ENCODE measurements at places on chromosomes 6 and 20.

DNA sequence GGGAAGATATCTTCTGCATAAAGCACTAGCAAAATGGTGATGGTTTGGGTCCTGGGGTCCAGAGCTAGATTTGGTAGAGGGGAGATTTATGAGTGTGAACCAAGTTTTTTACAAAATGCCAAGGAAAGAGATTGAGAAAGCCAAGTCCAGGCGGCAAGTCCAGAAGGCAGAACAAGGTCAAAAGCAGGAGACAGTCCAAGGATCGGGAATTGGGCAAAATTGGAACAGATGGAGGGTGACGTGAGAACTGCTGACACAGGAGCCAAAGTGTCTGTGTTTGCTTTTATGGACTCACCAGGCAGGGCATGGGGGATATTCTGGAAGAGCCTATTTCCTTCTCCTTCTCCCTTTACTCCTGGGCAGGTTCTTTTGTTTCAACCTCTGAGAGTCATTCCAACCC is 4.1 kb downstream of the NHLRC1 start:
- DNase-seq, result no peak

DNA sequence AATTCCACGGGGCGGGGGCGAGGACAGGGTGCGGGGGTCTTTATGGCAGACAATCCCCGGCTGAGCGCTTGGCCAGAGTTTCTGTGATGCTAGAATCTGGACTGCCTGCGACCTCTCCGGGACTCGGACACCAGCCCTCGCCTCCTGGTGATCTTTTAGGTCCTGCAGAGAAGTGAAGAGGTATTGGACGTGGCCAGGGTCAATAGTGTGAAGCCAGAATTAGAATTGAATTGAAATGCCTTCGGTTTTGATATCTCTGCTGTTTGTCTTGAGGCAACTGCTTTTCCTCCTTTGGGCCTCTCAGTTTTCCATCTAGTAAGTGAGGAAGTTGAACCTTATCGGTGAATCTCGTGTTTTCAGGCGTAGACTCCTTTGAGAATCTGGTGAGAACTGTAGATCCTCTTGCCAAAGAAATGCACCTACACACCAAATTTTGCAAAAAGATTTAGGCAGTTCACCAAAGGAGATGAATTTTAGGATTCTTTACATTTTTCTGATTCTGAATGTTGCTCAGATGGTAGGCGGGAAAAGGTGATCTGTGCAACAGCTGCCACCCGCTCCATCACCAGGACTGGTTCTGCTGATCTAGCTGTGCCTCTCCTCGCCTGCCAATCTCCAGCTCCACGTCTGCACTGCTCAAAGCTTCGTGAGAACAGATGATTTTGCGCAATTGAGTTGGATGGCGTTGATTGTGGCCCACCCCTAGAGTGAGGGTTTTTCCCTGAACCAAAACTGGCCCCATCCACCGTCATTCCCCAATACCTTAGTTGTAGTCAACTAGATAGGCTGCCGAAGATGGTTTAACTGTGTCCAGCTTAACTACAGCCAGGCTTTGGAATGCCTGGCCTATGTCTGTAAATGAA is 837 bp upstream of the OSER1 start:
- DNase-seq, result no peak

- DNase-seq, result no peak
These were observed 4.8 kb downstream of the TBPL1 start for GRCh38 chr6:133957780-133958242.

- no peak for DNase-seq
These were observed 118.1 kb downstream of the PREX1 start for GRCh38 chr20:48709744-48710143.

- no peak for DNase-seq
These were observed 84.2 kb downstream of the THEMIS start for GRCh38 chr6:127816643-127817042.

GRCh38 chr6:73586416-73586974 is 65.7 kb upstream of the EEF1A1 start:
- no peak for DNase-seq

GRCh38 chr20:50281831-50282591 is 91.4 kb downstream of the CEBPB start:
- no peak for DNase-seq

GRCh38 chr6:75234126-75234865 is 9.3 kb downstream of the COX7A2 start:
- no peak for DNase-seq

GRCh38 chr20:34773726-34774125 is 51.7 kb downstream of the NCOA6 start:
- DNase-seq, result no peak

DNA sequence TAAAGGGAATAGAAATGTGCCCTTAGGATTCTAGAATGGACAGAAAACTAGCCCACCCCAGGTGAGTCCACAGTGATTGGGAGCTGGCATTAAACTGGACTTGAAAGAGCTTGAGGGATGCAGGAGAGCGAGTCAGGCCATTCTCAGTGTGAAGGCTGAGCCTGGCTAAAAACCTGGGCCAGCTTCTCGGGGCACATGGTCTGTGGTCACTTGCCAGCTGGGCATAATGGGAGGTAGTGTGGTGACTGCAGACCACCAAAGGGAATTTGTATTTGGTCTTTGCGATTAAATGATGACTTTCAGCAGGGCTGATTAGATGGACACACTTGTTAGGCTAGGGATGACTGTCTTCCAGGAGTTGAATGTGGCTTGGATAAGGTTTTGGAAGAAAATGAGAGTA is 71.3 kb downstream of the TULP4 start:
- DNase-seq, result no peak

DNA sequence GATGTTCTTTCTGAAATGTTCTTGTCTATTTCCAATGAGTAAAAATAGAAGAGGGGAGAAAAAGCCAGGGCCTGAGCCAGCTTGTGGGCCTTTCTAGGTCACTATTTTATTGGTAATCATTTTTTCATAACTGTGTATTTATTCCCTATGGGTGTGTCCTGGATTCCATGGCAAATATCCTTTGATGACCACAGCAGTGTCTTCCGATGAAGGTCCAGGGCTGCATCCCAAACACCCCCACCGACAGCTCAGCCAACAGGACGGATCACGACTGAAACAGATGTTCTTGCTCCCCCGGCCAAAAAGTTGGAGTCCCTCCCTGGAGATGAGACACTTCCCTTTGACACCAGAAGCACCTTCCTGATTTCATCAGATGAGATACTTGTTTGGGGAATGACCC is 105.4 kb upstream of the PLEKHG1 start:
- no peak for DNase-seq

- DNase-seq, result no peak
These were observed 661 bp upstream of the HEBP2 start for GRCh38 chr6:138403324-138403800.

DNA sequence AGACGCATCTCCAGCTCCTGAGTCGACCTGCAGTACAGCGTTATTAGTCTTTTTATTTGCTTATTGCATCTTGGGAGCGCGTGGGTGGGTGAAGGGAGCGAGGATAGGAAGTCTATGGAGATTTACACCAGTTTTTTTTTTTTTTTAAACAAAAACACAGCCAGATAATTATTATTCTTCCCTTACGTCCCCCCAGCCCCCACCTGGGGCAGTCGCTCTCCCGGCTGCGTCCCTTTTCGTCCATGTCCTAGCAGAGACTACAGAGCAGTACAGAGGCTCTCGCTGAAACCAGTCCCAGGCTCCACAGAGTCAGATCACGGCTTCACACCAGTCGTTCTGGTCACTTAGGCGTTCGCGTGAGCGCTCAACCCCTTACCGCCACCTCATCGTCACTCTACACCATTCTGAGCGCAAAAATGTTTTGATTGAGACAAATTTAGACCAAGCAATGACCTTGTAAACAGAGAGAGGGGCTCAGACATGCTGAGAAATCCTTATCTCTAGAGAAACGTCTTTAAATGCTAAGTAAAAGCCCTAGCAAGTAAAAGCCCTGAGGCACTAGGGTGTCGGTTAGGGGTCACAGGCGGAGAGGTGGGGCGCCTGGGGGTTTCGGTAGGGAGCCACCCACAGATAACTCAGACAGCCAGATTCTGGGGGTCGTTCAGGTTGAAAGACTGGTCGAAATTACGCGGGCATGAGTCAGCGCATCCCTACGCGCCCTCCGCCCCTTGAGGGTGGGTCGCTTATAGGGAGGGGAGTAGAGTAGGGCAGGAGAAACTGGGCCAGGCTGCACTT is 975 bp upstream of the PPT2 start:
- no peak for DNase-seq

GRCh38 chr6:65771946-65772345 is 64.9 kb upstream of the EYS start:
- no peak for DNase-seq

DNA sequence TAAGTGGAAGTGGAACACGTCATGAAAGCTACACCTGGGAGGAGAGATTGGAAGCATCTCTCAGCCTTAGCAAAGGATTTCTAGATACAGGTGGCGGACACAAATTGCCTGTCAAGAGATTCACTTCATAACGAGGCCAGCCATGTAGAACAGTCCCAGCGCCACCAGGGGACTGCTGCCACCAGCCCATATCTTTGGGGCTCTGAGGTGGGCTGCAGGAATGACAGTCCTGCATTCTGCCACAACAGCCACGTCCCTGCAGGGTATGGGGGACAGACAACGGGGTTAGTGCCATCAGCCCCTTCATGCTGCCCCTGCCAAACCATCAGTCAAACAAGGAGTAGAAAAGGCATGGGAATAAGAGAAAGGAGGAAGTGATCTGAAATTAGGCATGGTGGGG is 81.2 kb upstream of the SASH1 start:
- no peak for DNase-seq

DNA sequence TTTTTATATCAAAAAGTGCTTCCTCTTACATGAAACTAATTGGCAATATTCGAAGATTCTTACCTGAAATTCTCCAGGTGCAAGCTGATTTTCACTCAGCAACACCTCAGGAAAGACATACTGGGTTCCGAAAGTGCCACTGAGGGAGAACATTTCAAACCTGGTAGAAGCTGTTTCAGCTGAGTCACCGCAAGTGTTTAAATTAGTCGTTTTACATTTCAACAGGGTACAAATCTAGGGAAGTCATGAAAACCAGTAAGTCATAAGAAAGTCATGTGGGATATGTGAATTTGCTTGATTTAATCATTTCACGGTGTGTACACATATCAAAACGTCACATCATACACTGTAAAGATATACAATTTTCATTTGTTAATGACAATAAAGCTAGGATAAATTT is 25.3 kb upstream of the TAAR1 start:
- no peak for DNase-seq

GRCh38 chr6:49097116-49097515 is 365.9 kb downstream of the MMUT start:
- DNase-seq, result no peak

GRCh38 chr20:44447827-44448419 is 27.8 kb upstream of the TTPAL start:
- DNase-seq, result no peak

DNA sequence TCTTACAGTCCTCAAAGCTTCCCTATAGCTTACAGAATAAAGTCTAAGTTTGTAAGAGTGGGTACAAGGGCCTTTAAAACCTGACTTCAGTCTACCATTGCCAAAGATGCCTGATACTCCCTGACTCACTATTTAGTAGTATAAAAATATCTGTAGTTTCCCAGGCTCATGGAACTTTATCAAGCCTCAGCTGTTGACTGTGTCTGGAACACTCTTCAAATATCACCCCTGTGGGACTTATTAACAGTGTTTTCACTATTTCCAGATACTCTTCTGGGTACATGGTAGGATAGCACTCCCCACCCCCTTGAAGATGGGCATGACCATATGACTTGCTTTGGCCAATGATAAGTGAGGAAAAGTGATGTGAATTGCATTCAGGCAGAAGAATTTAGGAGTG is 105.3 kb upstream of the TENT5A start:
- no peak for DNase-seq

- DNase-seq, result no peak
These were observed 9.6 kb downstream of the JARID2 start for GRCh38 chr6:15255481-15255880.

- DNase-seq, result no peak
These were observed 707.8 kb upstream of the SLC35B3 start for GRCh38 chr6:9143140-9143539.

- no peak for DNase-seq
These were observed 8.2 kb upstream of the FILIP1 start for GRCh38 chr6:75501756-75502155.

DNA sequence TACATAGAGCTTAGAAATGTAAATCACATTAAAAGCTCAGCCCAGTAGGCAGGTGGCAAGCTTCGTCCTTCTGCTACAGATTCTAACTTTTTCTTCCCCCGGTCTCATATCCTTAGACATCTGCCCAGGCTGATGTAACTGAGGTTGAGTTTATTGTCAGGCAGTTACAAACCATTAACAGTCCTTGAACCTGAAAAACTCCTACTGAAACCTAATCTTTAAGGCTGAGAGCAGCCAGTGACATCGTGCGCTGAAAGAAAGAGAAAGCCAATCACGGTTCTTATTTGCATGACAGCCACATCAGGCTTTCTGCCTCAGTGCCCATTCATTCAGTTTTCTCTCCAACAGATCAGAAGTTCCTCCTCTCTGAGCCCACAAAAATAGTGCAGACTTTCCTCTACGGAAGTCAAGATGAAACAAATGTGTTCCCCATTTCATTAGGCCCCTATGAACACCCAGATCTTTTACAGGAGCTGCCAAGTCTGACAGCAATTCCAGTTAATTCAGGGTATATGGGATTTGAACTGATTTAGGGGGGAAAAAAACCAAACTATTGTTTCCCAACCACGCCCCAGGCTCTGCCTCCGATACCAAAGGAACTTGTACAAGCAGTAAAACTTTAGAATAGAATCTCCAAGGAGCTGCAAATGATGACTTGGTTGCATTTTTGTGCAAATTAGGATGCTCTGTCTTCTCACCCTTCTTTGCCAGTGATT is at the start of gene NHSL1:
TSS of gene NHSL1 (minus strand) at position 192 of the 716 bp plus-strand sequence. CDS start 204 bp downstream, outside the sequence.
- no peak for DNase-seq

DNA sequence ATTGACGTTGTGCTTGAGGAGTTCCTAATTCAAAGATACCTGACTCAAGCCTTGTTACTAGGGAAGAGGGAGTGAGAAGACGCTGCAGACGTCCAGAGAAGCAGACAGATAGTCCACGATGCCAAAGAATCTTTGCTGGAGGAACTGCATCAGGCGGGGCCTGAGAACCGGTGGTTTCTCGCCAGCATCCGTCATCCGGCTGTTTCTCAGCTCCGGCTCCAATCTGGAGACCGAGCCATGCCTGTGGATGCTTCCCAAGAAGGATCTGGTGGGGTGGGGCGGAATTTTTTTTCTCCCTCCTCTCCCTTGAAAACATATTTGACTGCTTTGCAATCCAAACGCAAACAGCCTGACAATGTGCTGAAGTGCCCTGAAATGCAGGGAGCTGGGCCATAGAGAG is 125.8 kb upstream of the SRSF6 start:
- DNase-seq, result no peak

GRCh38 chr20:41185013-41185757 is 47.8 kb downstream of the PLCG1 start:
- DNase-seq, result no peak

DNA sequence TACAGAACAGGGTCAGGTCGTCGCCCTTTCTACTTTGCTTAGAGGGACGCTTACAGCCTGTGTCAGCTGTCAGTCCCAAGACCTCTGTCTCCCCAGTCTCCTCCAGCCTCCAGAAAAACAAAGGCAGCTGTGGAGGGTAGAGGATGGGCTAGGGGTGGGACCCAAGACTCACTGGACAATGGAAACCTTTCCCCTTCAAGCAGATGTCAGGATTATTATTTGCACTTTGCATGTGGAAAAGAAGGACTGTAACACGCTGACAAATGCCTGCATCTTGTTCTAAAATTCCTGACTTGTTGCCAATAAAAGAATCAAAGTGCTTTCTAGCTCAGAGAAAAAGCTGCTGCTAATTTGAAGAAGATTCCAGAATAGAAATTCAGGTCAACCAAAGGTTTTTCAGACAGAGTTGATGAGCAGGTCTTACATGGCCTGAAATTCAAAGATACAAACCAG is 58.7 kb downstream of the SNX5 start:
- DNase-seq, result no peak

- no peak for DNase-seq
These were observed 24.7 kb downstream of the MOCS3 start for GRCh38 chr20:50983321-50983720.

Data from HCT116 (cell line).